ENCODE measurements at places on chromosomes 5 and 9. TPM values are rescaled to one million over a fixed set of nuclear protein-coding genes. Genes with fewer than 3 reads are reported as not detected.

GRCh38 chr5:110304176-110304575 is 422.3 kb downstream of the TMEM232 start:
- no peak for DNase-seq

GRCh38 chr5:15737036-15737821 is 237.2 kb downstream of the FBXL7 start:
- no peak for DNase-seq

DIAPH1 gene
- 19.2 TPM for total RNA-seq

- peak; percentile 78 for DNase-seq
Observed at GRCh38 chr9:124399323-124399967, 15.8 kb downstream of the PSMB7 start.

DNA sequence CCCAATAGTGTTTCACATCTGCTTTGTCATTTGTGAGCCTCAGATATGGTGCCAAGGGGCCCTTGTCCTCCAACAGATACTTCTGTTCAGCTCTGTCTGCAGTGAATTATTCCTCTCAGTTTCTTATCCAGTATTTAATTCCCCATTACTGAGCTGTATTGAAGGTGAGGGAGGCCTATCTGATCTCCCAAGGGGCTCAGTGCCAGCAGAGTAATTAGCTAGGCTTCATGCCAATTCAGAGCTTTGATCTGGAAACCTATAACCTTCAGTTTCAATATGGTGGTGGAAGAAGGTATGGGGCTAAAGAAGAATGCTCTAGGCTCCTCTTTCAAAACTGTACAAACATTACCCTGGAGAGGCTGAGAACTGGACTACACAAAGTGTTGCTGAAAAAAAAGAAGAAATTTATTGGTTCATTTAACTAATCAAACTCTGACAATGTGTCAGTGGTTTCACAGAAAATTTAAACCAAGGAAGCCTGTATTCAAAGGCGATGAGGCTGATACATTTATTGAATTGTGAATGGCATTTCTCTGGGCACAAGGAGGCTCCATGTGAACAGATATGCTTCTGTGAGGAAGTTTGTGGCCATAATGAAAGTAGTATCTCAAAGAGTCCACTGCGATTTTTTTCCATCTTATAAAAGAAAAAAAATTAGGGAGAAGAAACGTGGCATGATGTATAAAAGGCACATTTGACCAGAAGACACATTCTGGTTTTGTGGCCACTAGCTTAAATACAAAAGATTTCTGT is 397.8 kb downstream of the TLE4 start:
- DNase-seq: no peak

DNA sequence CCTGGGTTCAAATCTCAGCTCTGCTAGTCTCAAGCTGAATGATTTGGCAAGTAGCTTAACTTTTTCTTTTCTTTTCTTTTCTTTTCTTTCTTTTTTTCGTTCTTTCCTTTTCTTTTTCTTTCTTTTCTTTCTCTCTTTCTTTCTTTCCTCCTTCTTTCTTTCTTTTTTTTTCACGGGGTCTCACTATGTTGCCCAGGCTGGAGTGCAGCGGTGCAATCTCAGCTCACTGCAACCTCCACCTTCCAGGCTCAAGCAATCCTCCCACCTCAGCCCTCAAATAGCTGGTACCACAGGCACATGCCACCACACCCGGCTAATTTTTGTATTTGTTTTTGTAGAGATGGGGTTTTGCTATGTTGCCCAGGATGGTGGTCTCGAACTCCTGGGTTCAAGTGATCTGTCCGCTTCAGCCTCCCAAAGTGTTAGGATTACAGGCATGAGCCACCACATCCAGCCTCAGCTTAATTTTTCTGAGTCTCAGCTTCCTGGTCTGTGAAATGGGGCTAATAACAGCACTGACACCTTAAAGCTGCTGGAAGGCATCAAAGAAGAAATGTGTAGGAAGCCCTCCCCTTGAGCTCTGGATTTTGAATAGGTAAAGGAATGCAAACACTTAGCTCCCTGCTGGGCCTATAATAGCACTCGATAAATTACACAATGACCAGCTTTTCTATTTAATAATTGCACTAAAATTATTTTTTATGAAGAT is 17.5 kb upstream of the PPARGC1B start:
- no peak for DNase-seq

DNA sequence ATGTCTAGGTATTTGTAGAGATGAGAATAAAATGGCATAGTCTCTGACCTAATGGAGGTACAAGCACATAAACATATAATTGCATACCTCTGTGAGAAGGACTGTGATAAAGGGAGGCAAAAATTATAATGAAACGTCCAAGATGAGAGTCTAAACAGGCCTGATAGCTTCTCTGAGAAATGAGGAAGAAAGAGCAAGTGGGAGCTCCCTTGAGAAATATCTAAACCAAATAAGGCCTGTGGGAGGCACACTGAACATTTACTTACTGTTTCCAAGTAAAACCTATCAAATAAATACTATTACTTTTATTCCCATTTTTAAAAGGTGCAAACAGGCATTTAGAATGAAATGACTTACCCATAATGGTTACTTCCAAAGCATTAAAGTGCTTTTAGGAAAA is 125.6 kb upstream of the PAPPA start:
- no peak for DNase-seq

TSSK1B gene
- total RNA-seq: 0.72 TPM

DNA sequence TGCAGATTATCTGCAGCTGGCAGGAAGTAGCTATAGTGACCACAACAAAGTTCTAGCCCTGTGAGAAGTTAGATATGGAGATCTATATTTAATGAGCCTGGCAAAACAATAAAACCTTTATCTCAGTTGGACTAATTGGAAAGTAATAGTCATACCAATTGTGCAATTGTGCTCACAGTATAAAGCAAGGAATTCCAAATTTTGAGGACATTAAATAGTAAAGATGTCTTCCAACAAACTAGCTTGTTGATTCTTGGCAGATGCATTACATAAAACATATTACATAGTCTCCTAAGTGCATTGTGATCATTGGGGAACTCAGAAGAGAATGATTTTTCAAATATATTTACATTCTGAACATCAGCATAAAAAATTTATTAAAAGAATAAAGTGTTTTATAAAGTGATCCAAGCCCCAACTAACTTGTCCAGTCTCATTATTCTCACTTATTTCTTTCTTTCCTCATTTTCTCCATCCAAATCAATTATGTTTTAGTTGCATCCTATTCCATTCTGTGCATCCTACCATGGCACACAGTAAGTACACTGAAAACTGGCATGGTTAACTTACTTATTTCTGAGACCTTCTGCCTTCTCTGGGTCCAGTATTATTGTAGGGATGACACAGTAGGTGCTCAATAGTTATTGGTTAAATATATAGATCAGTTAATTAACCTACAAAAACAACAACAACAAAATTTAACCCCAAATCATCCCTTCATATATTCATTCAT is 977.2 kb upstream of the NUDT12 start:
- no peak for DNase-seq

GRCh38 chr5:177194268-177194667 is 60.7 kb downstream of the NSD1 start:
- DNase-seq: peak; percentile 79

DNA sequence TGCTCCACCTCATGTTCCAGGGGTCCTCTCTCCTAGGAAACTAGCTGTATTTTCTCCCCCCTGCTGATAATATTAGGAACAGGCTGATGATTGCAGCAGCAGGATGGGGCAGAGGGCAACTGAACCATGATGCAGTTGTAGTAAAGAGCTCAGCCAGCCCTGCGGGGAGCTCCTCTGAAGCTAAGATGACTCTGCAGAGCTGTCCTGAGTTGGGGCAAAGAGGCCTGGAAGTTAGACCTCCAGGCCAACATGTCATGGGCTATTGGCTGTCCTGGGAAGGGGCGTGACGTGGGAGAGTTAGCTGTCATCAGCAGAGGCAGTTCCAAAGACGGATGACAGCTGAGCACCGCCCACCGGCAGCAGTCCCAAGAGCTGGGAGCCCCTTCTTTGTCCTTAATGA is 6.6 kb upstream of the FBP1 start:
- no peak for DNase-seq

PTGDS gene
- 57.9 TPM for total RNA-seq

GDA gene
- not detected for total RNA-seq

DNA sequence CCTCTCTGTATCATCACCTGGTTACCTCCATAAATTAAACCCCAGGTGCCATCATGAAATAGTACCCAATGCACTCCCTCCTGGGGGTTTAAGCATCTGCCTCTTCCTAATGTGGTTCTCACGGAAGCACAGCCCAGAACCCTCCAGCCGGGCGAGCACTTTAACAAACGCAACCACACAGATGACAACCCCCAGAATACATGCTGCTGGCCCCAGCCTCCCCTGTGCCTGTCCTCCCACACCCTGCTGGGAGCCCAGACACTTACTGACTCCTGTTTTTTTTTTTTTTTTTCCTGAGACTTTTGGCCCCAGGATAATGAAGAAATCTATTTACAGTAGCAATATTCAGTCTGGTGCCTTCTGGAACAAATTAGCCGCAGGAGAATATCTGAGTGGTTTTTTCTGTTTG is 50.0 kb upstream of the COL5A1 start:
- peak; percentile 93 for DNase-seq

GRCh38 chr9:121599872-121600585 is 51.4 kb upstream of the DAB2IP start:
- no peak for DNase-seq

GRCh38 chr5:107215611-107216010 is 455.1 kb downstream of the EFNA5 start:
- no peak for DNase-seq

GRCh38 chr5:370311-370958 is 48.9 kb downstream of the AHRR start:
- DNase-seq: peak; percentile 59

GRCh38 chr9:119114681-119115080 is 254.6 kb downstream of the BRINP1 start:
- no peak for DNase-seq

DNA sequence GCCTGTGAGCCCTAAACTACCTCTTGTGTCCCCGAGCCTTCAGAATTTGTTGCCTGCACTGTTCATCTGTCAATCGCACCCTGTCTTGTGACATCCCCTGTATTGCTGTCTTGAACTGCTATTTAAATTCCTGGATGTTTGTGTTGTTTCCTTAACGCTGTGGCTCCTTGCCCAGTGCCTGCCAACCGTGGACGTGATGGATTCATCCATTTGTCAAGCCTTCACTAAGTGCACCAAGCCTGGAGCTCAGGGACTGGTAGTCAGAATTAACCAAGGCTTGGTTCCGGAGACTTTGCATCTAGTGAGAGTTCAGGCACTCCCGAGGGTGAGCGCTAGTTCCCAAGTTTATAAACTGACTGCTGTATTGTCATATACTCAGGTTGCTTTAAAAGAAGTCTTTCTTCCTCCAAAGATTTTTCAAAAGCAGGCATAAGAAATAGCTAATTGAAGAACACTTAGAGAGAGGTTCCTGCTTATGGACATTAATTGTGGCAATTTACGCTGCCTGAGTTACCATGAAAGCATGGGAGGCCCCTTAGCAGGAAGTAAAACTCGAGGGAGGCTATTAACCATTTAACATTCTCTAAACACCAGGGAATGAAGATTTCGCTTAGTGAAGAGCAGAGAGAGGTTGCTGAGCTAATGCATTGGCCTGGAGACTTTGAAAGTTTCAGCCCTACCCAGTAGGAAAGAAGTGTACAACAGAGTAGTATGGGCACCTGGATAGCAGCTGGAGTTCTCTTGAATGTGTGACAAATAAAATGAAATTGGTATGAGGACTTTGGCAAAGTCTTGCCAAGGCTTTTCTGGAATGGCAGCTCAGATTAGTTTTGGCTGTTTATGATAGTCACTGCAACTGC is 29.0 kb downstream of the RGS3 start:
- no peak for DNase-seq

DNA sequence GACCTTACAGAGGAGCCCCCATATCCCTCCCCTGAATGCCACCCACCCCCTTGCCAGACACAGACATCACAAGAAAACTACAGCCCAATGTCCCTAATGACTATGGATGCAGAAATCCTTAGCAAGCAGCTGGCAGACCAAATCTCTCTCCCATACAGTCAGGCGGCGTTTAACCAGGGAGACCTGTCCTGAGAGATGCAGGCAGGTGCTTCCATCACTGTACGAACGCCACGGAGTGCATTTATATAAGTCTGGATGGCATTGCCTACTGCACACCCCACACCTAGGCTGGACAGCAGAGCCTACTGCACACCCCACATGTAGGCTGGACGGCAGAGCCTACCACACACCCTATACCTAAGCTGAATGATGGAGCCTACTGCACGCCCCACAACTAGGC is 34.4 kb upstream of the SARDH start:
- no peak for DNase-seq

PCDHGA9 gene
- total RNA-seq: 6.2 TPM

FOXI1 gene
- not detected for total RNA-seq

LRRTM2 gene
- 0.88 TPM for total RNA-seq

DNA sequence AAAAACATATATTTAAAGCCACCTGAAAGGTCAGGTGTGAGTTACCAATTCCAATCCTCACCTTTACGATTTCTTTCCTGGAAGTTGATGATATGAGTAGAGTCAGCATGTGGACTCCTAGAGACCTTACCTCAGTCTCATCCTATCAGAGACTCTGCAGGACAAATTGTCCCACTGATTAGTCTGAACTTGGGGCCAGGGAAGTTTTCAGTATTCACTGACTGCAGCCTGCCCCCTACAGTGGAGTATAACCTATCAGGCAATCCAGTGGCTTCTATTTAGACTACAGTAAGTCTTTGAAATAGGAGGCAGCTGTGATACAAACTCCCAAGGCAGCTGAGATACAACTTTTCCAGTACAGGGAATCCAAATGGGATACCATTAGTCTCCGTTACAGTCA is 449.4 kb upstream of the CDH10 start:
- no peak for DNase-seq

DNA sequence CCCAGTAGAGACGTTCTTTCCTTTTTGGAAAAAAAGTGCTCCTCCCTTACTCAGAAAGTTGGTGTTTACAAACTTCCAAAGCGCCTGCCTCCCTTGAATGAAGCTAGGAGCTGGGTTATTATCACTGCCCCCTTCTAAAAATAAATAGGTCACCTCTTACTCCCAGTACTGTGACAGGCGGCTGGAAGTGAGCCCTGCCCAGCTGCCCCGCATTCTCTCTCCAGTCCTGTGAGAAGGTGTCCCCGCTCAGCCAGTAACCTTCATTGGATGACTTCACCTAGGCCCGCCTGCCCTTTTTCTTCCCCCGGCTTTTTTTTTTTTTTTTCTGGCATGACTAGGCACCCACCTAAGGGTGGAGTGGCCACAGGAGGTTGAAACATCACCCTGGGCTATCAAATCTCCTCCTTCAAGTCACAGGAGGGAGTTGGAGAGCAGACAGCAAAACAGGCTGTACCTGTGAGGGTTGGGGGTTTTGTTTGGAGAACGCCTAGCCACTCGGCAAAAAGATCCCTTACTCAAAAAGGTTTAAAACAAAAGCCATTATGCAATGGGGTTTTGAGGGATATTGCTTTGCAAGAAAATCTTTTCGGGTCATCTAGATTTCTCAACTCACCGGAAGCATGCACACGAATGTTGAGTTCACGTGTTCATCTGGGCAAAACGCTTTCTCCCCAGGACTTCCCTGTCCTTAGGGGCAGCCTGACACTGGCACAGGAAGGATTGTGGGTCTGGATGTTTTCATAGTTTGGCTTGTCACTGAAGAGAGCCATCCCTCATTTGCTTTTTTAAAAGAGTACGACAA is 43.3 kb upstream of the ZNF622 start:
- DNase-seq: no peak

FIBCD1 gene
- 5.3 TPM for total RNA-seq
